Aorta (tissue), 5 donors: ENCODE measurements at places on chromosomes 3 and 15.

DNA sequence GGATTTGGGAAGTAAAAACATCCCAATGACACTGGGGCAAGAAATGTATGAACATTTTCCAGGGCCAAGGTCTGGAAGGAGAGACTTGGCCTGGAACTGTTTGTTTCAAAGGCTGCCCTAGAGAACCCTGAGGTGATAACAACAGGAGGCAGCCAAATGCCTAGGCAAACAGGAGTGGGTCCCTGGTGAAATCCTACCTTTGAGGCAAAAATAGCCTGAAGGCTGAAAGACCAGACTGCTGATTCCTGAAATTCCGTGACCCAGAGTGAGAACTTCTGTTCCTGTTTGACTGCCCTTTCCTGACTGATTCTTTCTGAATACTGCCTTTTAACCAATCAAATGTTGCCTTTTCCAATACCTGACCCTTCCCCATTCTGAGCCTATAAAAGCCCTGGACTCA is 196.4 kb downstream of the NSUN3 start:
- no peak for DNase-seq

GRCh38 chr3:10401990-10402761 is 81.3 kb upstream of the SEC13 start:
- no peak for DNase-seq

- DNase-seq = peak; percentile 76
These were observed 25.9 kb downstream of the MELTF start for GRCh38 chr3:197003461-197004385.

- peak; percentile 83 for DNase-seq
These were observed 2.2 kb downstream of the STRA6 start for GRCh38 chr15:74200412-74200815.

- no peak for DNase-seq
These were observed 209.2 kb upstream of the ZPLD1 start for GRCh38 chr3:102225407-102226132.

- DNase-seq = no peak
These were observed 122.0 kb downstream of the TFDP2 start for GRCh38 chr3:142027300-142027699.

DNA sequence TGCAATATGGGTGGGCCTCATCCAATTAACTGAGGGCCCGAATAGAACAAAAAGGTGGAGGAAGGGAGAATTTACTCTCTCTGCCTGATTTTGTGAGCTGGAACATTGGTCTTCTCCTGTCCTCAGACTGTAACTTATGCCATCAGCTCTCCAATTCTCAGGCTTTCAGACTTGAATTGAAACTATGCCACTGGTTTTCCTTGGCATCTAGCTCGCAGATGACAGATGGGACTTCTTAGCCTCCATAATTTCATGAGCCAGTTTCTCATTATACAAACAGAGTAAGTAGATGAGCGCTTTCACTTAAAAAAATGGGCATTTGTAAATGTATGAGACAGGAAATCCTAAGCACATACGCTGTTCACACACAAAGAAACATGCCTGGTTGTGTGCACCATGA is 8.7 kb upstream of the PTX3 start:
- no peak for DNase-seq

- peak; percentile 86 for DNase-seq
These were observed 4.6 kb downstream of the ANXA2 start for GRCh38 chr15:60392986-60393790.

DNA sequence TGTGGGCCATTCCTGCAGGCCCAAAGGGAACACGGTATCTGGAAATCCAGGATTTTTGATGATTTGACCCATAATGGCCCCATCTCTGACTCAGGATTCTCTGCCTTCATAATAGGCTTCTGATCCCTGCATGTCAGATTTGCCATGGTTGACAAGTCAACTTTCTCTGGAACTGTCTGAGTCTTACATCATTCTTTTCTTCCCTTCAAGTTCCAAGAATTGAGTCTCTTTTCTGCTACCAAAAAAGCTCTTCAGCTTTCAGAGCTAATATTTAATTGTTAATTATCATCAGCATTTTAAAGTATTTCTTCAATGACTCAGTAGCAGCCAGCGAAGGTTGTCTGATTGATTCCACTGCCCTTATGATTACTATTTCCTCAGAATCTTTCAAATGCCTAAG is 244.4 kb upstream of the COL8A1 start:
- DNase-seq = no peak

- DNase-seq = no peak
These were observed 57.3 kb downstream of the GPR171 start for GRCh38 chr3:151145713-151146070.

- no peak for DNase-seq
These were observed 10.0 kb upstream of the P3H2 start for GRCh38 chr3:190130696-190131095.

DNA sequence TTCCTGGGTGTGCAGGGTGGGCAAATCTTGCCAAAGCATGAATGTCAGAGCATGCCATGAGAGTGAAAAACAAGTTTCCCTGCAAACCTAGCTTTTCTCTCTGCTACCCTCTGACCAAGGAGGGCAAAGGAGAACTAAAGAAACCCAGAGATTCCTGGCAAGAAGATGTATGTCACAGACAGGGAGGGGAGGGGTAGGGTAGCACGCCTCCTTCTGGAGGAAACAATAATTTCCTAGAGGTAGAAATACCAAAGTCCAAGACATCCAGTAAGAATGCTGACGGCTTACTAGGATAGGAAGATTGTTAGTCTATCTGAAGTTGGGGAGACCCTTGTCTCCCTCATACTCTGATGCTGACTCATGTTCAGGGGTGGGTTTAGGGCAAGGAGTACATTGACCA is 203.9 kb downstream of the NR1D2 start:
- no peak for DNase-seq

GRCh38 chr3:144308396-144308795 is 336.8 kb downstream of the DIPK2A start:
- DNase-seq = no peak

DNA sequence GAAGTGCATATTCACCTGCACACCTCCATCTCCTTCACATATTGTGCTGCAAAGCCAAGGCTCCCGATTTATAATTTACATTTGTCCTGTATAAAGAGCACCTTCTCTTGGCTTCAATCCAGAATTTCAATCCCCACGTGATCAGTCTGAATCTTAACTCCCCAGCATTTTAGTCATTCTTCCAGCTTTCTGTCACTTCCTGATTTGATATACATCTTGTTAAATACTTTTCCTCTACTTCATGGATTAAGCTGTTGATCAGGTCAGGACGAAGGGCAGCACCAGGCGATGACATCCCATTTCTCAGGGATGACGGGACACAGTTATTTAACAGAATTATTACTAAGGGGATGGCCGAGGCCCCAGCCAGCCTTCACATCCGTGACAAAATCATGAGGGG is 212.5 kb downstream of the EPHB1 start:
- no peak for DNase-seq

GRCh38 chr15:56640127-56640526 is 93.2 kb downstream of the ZNF280D start:
- DNase-seq = no peak

DNA sequence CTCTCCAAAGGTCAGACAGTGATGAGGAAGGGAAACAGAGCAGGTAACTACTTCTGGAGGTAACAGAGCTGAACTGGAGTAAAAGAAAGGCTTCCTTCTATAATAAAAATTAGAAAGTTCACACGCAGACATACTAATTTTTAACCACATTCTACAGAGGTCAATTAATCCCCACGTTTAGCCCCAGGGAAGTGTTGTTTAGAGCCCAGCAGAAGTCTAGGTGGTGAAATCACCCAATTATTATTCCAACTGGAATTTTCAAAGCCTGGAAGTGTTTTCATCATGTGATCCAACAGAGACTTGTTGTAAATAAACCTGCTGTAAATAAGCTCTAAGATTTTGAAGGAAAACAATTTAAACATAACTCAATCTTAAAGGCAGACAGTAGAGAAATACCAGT is 6.8 kb downstream of the ALDH1A2 start:
- DNase-seq = no peak

- DNase-seq = peak; percentile 85
These were observed 672 bp upstream of the KY start for GRCh38 chr3:134651347-134652041.

GRCh38 chr15:23497710-23498111 is 50.7 kb upstream of the GOLGA6L2 start:
- no peak for DNase-seq

- peak; percentile 60 for DNase-seq
These were observed 668 bp downstream of the MFGE8 start for GRCh38 chr15:88912500-88912921.

GRCh38 chr3:171121801-171122200 is 95.3 kb upstream of the SLC2A2 start:
- DNase-seq = no peak

GRCh38 chr15:62280625-62281024 is 115.5 kb upstream of the C2CD4B start:
- no peak for DNase-seq

DNA sequence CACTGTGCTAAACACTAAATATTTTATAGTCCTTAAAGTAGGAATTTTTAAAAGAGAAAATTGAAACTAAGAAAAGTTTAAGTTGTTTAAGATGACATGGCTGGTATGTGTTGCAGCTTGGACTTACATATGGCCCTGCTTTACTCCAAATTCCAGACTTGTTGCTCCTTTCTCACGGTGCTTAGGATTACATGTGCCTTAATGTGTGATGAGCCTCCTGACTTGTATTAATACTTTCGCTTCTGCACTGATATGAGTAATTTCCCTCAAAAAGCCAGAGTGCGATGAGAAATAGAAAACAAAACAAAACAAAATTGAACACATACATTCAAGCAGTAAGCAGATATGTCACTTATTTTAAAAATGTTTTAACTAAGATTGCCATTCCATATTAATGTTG is 250.2 kb downstream of the VGLL3 start:
- DNase-seq = no peak

DNA sequence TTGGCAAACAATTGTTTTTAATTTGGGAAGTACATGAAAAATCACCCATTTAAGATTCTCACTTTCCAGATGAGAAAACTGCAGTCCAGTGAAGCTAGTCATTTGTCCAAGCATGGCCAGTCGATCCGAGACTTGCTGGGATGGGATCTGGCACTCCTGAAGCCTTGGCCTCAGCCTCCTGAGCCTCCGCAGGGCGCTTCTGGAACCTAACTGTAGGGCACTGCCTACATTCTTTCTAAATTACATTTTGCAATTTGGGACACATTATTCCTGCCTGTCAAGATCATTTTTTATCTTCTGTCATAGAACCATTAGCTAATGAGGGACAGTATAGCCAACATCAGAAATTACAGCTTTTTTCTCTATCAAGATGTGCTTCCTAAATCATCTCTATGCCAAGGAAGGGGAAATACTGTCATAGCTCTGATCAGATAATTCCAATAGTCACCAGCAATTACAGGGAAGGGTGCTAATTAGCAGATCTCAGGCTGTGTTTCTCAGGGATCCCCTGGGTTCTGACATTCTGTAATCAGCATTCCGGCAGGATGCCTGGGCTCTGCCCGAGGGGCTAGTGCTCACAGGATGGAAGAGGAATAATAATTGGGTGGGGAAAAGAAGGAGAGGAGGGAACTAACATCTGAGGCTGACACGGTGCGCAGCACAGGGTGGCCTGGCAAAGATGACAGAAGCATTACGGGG is 28.3 kb downstream of the ANAPC13 start:
- no peak for DNase-seq

DNA sequence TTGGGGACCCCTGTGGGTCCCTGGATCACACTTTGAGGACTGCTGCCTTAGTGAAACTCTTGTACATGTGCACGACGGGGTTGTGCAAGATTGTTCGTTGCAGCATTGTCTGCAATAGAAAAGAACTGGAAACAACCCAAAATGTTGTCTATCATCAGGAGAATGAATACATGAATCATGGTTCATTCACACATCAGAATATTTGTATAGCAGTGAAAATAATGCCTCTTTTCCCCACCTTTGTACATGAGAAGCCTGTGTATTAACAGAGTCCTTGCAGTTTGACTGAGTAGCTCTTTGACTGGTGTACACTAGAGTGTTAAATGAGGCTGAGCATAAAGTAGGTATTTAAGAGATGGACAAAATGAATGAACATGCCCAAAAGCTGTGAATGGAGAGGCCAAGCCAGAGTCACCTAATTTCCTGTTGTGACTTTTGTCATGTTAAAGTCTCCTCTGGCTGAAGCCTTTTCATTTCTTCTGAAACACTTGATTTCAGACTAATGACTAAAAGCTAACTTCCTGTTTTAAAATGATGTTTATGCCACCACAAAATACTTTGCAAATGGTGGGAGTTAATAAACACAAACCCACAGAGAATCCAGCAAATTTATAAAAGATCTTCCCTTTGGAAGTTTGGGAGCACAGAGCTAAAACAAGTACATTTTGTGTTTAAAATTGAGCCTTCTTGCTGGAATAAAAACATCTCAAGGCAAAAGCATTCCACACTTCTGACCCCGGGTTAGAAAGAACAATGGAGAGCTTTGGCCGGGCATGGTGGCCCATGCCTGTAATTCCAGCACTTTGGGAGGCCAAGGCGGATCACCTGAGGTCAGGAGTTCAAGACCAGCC is 20.6 kb upstream of the USP3 start:
- DNase-seq = no peak

- no peak for DNase-seq
These were observed 130.1 kb upstream of the PRICKLE2 start for GRCh38 chr3:64355401-64355807.

DNA sequence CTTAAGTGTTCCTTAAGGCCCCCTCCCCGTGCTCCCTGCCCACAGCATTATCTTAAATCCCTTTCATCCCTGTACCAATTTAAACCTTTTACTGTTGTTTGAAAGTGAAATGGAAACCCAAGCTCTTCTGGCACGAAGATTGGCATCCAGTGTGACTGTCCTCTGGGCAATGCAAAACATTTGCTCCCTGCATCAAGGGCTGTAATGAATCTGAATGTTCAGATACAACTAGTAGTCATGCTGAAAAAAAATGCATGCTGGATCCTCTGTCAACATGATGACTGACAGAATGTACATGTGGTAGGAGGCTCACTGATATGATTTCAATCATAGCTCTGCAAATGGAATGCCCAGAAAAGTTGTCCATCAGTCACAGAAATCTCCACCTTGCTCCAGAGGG is 8.1 kb upstream of the CDIN1 start:
- no peak for DNase-seq
